ENCODE measurements at places on chromosomes 3 and 15. TPM values are rescaled to one million over a fixed set of nuclear protein-coding genes. Genes with fewer than 3 reads are reported as not detected.

The RBP2 gene
- not detected for total RNA-seq

The VGLL4 gene
- 56.6 TPM for total RNA-seq

The GOLGA8S gene
- 0.39 TPM for total RNA-seq

The ZPLD1 gene
- total RNA-seq = not detected

The TMCO5A gene
- not detected for total RNA-seq

The EOMES gene
- total RNA-seq = not detected

The POLQ gene
- 0.68 TPM for total RNA-seq

The MGLL gene
- 9.4 TPM for total RNA-seq

The ZCWPW2 gene
- total RNA-seq = 0.68 TPM

The CLDN16 gene
- not detected for total RNA-seq

The ERICH6 gene
- total RNA-seq = not detected

The GPR156 gene
- total RNA-seq = 0.39 TPM

The CCDC39 gene
- not detected for total RNA-seq

The TLR9 gene
- total RNA-seq = not detected

The CTXN2 gene
- not detected for total RNA-seq

The PYGO1 gene
- total RNA-seq = 7.1 TPM

Measured in cardiac ventricle fibroblast (primary cell).